Forelimb muscle (tissue), 1 donor: ENCODE measurements at places on chromosomes 4 and X.

- DNase-seq, result no peak
Observed at GRCh38 chr4:8182858-8183725, 16.0 kb upstream of the SH3TC1 start.

DNA sequence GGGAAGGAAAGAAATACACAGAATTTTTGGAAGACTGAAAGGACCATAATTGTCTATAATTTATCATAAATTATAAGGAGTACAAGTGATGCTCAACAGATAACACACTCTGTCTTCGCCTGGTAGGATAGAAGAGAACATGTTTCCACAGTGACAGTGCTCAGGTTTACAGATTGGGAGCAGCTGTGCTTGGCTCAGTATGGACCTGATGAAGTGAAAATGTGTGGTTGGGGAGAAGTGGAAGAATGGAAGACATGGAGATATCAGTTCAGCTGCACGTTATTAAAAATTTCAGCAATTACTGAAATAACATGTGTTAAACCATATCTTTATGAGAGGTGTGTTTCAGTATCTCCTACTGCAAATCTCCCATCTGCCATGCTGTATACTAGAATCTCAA is 90.6 kb downstream of the TLL1 start:
- peak; percentile 13 for DNase-seq

GRCh38 chr4:57073559-57073958 is 36.6 kb downstream of the IGFBP7 start:
- DNase-seq, result no peak

DNA sequence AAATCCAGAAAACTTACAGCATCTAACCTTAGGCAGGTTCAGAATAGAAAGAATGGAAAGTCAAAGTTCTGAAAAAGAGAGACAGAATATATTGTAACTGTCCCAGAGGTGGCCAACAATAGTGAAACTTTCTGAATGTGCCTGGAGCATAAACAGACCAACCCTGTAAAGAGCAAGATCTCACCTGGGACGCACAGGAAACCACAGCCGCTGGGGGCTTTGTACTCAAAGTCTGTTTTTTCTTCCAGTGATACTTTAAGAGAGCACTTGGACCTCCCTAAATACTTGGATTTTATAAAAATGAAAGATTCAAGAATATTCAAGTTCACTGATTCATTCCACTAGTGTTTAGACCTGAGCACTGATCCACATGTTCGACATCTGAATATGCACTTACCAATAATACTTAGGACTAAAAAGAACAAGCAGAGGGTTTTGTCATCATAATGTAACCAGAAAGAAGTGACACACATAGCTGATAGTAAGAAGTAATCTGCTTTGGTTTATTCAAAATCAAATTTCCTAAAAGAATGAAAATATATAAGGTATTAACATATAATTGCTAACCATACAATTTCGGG is 35.3 kb downstream of the ARAP2 start:
- no peak for DNase-seq

GRCh38 chr4:9679704-9680478 is 101.5 kb upstream of the DRD5 start:
- no peak for DNase-seq

DNA sequence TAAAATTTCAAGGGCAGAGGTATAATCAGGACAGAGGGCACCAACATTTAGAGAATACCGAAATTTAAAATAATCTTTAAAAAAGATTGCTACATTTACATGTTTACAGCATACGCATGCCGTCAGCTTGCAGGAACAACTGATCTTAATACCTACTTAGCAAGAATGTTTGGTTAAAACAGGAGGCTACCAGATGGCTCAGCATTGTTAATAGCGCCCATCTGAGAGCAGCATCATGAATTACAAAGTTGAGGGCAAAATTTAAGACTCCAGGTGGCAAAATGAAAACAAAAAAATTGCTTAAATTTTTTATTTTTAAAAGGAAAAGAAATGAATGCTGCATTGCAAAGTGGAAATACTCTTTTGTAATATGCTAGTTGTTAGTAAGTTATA is 241.3 kb downstream of the C4orf33 start:
- no peak for DNase-seq

- DNase-seq, result no peak
Observed at GRCh38 chr4:82528074-82528473, 33.7 kb downstream of the TMEM150C start.

DNA sequence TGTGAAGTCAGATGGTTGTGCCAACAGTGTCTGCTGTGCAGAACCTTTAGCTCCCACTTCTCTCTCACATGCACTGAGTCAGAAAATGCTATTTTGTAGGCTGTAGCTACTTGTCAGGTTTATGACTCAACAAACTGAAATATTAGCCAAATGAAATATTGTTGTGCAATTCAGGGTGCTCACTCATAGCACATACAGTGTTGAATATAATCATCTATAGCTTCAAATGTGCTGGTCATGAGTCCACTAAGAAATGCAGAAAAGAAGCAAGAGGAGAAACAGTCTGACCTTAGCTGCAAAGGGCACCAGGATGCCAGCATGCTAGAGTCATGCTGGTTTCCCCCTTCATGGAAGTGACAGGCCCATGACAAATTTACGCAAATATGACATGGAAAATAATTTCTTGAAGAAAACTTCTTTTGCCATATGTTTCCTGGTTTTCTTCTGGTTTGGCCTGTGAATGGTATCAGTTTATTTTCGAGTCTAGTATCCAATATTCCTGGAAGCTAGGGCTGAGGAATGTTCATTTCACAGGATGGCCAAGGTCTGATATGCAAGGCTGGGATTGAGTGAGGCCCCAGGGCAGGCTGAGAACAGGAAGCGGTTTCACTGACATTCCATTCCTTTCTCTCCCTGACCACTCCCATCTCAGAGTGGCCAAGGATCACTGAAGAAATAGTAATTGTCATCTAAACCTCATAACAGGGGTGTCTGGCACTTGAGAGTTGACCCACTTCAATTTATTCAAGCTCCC is 10.3 kb upstream of the CXCL2 start:
- no peak for DNase-seq

GRCh38 chr4:154591890-154592289 is 1.3 kb upstream of the FGA start:
- no peak for DNase-seq
